ENCODE measurements at places on chromosomes 12 and 14. TPM values are rescaled to one million over a fixed set of nuclear protein-coding genes. Genes with fewer than 3 reads are reported as not detected.

DNA sequence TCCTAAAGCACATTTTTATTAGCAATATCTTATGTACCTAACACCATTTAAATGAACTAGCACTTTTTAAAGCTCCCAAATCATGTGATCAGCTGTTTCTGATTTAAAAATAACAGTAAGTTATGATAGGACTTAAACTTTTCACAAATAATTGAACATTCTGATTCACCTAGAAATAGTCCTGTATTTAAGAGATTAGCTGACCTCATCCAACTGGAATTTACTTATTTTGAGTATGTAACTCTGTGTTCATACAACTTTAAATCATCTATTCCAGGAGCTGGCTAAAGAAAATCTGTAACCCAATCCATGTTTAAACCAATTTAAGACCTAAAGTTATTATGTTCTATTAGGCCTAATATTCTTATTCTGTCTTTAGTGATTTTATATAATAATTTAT, 184.3 kb downstream of the CCDC91 start:
- DNase-seq, result no peak

- DNase-seq, result no peak
Measured at GRCh38 chr14:32545506-32546210, 216.6 kb downstream of the AKAP6 start.

- DNase-seq, result no peak
Measured at GRCh38 chr14:67735336-67736147, 33.9 kb downstream of the RDH12 start.

DNA sequence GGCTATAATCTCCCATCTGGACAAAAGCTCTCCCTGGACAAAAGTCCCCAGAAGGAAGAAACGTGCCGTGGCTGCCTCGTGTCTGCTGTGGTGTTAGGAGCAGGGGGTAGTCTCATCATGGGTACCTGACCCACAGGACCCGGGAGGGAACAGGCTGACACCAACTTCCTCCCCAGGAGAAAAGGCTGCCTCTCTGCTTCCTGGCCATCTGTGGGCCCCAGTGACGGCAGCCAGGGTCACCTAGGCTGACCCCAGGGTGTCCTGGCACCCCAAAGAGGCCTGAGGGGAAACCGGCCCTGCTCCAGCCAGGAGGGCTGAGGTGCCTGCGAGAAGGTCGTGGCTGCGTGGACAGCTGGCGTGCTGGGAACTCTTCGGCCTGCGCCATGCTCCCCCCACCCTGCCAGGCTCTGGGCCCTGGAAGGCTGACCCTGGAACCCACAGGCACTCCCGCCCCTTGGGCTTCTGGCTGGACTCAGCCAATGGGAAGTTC, 133.9 kb downstream of the RFLNA start:
- no peak for DNase-seq

GRCh38 chr12:14841761-14842160, 1.6 kb downstream of the ART4 start:
- no peak for DNase-seq

GRCh38 chr14:66119606-66120231, 366.5 kb upstream of the CCDC196 start:
- no peak for DNase-seq

GRCh38 chr14:96756745-96757144, 40.4 kb upstream of the VRK1 start:
- no peak for DNase-seq

DNA sequence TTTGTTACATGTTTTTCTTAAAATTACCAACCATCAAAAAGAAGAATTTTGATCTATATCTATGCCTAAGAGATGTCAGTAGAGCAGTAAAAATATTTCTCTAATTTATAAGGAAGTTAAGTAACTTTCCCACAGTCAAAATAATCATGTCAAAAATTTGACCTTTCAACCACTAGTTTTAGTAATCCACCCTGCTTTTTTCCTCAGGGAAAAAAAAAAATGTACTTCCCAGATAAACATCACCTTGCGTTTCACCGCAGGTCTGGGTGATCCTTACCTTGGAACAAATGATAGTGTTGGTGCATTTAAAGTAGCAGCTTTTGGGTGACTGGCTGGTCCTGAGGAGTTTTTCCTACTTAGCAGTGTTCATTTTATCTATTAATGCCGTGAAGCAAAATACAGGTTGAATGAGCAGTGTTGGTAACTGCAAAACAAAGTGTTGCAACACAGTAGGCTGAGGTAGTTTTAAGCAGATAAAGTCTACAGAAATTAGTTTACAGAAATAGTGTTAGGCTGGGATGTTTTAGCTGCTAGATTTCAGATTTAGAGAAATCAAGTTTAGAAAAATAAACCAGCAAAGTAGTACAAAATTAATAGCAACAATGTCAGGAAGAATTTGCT, 137.2 kb upstream of the DNM1L start:
- no peak for DNase-seq

Gene MDP1
- 13.5 TPM for total RNA-seq

Gene SMOC1
- total RNA-seq, result not detected

Gene ASCL1
- total RNA-seq, result not detected

Gene CCDC60
- not detected for total RNA-seq

Gene AMN
- total RNA-seq, result 0.35 TPM

Gene ZC2HC1C
- 1.6 TPM for total RNA-seq

All from activated CD4-positive, alpha-beta T cell treated with anti-CD3 and anti-CD28 coated beads, Interleukin-2, amount 10 ng/mL, durations not matched to agents 24 days and 14 days (primary cell).